ENCODE measurements at places on chromosomes 2 and 18.
A peak's percentile ranks its signal among the peaks of the same experiment; 100 is the strongest.

DNA sequence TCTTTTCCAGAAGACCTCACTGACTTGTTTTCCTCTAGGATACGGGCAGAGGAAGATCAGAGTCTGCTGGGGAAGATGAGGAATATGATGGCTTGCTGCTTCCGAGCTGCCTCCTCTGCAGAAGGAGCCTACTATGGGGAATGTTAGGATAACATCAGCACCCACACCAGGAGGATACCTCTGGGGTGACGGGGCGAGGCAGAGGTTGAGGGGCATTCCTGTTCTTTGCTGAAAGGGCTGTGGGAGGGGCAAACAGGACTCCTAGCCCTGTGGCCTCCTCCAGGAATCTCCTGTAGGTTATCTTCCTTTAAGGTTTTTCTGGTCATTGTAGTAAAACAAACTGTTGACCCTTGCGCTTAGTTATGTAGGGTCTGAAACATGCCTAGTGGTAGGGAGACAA lies 102.5 kb downstream of the CRIM1 start:
- ATAC-seq: no peak

GRCh38 chr2:25042321-25043240 lies 705 bp downstream of the EFR3B start:
- no peak for ATAC-seq

- ATAC-seq: no peak
Observed at GRCh38 chr18:49668574-49669275, 106.9 kb downstream of the LIPG start.

GRCh38 chr18:79010802-79011201 lies 31.2 kb downstream of the SALL3 start:
- peak; percentile 58 for ATAC-seq

- no peak for ATAC-seq
Observed at GRCh38 chr18:6885006-6885481, 155.5 kb downstream of the ARHGAP28 start.

DNA sequence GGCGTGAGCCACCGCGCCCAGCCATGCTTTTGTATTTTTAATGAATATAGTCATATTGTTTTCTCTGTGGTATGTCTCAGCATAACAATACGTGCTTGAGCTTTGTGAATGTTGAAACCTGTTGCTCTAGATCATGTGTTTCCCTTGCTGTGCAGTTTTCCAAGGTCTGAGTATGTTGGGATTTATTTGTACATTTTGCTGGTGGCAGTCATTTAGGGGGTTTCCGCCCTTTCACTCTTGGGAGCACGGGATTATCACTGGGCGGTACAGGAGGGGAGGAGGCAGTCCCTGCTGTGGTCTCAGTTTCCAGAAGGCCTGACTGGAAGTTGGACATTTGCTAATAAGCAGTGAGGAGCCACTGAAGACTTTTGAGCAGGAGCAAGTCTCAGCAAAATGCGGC lies 24.9 kb upstream of the CATIP start:
- no peak for ATAC-seq

- no peak for ATAC-seq
Observed at GRCh38 chr18:13565228-13565627, 161.1 kb downstream of the FAM210A start.

DNA sequence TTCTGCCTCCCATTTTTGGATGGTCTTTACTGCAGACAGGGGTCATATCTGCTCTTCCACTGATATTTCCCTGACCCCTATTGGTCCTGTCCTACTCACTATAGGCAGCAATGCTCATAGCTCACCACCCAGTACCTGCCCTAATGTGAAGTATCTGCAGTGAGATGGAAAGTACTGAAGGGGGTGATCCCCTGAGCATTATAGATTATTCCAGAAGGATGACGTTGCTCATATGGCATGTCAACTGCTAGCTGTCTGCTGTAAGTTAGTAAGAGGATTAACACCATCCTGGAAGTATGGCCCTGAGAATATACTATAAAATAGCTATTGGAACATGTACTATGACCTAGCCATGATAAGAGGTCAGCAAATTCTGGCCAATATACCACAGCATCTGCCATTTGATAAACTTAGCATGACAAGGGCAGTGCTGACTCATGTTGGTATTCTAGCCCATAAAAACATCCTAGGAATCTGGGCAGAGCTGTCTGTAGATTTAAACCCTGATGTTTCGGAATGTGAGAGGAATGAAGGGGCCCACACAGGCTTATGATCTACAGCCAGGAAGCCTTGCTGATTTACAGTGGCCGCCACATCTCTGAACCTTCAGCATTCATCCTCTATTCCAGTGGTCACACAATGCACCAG lies 451.4 kb downstream of the TNS1 start:
- no peak for ATAC-seq

DNA sequence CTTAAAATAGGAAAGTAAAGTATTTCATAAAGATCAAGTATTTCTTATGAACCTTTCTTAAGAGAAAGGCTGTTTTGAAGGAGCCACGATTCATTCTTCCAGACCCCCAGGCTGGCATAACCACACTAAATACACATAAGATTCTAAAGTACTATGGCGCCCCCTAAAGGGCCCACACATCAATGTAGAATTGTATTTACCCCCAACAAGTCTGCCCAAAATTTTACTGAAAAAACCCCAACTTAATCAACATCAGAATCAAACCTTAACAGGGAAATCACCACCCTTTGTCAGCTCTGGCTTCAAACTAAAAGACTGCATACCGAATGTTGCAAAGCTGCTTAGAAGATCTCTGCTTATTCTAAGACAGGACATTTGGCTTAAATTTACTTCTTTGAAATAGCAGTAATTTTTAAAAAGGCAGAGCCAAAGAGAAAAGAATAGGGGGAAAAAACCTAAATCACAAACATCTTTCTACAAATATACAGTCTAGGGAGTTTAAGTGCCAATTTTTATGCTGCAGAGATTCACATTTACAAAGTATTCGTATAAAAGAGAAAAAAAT lies 20.4 kb upstream of the BCL2 start:
- peak; percentile 35 for ATAC-seq

DNA sequence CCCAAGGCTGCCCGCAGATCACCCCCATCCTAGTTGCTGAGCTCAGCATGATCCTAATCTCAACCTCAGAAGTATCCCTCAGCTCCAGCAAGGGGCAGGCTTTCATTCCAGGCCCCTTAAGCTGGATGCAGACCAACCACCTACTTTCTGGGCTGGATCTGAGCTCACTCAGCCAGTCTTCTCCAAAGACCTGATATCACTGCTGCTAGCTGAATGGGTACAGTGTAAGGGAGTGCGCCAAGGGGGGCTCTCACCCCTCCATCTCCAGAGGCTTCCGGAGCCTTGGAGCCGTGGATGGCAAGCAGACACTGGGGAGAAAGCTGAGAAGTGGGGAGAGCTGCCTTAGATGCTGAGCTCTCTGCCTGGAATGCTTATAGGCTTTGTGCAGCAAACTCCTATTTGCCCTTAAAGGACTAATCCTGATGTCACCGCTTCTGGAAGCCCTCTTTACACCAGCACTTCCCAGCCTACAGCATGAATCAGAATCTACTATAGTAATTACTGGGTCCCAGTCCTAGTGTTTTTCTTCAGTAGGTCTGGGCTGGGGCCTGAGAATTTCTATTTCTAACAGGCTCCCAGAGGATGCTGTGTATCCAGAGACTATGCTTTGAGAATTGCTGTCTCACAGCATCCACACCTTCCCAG lies 31.0 kb downstream of the GYPC start:
- no peak for ATAC-seq

DNA sequence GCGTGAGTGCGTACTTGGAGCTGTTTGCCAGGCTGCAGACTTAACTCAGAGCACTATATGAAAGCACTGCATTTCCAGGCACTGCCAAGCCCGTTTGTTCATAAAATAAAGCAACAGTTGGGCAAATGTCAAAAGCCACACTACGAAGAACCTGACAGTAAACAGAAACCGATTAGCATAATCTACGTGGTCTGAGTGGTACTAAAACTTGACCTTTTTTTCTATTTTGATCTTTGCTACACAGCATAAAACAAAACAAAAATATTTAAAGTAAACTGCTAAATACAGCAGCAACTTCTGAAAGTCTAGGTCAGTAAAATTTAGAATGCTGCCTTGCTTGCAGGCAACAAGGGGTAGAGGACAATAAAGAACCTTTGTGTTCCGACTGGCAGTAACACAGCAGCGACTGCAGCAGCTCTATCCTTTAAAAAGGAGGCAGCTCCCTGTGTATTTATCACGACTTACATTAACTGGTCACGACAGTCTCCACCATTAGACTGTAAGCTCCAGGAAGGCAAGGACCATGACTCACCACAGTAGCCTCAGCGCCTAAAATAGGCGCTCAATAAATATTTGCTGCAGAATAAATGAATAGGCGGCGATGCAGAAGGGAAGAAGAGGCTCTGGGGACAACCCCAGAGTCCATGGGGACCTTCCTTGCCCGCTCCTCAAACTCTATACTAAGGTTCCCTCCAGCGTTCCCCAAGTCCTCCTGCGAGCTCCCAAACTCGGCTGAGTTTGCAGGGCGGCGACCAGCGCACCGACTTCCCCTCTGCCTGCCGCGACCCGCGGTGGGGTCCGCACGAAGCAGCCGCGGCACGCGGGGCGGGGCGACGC lies 902 bp downstream of the SS18 start:
- ATAC-seq: peak; percentile 13
